ENCODE measurements at places on chromosomes 6 and 20.

DNA sequence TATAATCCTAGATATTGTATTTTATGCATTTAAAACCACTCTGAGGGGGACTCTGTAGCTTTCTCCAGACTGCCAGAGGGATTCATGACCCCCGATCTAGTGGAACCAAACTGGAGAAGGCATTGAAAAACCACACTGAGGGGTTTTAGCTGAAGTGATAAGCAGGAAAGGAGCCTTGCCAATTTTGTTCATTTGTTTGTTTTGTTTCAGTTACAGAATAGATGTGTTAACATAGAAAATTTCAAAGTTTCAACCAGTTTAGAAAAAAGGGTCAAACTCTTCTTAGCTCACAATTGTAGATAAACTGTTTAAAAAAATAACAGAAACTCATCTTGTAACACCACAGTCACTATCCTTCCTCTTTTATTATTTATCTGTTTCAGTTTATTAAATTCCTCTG, 19.8 kb downstream of the TAB2 start:
- DNase-seq, result no peak

DNA sequence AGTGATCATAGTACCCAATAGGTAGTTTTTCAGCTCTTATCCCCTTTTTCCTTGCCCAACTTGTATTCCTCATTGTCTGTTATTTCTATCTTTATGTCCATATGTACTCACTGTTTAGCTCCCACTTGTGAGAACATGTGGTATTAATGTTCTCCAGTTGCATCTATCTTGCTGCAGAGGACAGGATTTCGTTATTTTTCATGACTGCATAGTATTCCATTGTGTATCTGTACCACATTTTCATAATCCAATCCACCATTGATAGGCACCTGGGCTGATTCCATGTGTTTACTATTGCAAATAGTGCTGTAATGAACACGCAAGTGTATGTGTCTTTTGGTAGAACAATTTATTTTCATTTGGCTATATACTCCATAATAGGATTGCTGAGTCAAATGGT, 819.5 kb upstream of the ADGRB3 start:
- DNase-seq, result no peak

DNA sequence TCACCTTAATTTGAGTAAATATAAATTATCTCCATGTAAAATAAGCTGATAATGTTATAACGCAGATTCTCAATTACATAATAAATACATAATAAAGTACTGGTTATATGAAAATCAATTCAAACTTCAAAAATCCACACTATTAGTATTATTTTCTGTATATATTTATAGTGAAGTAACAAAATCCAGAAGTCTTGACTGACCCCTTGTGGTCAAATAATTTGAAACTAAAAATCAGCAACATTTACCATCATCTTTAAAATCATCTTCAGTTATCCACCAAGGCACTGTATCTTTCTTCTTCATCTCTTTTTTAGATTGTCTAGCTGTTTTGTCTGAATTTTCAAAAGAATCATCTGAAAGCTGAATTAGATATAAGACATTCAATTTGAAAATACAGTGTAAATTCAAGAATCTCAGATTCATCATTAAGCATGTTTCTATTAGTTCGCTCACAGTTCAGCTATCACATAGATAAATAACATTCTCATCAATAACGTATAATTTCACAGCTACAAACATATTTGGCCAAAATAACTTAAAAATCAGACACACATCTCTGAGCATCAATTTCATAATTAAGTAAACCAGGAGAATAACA, 6.5 kb downstream of the CEP162 start:
- DNase-seq, result no peak

GRCh38 chr20:34542439-34542838, 16.1 kb upstream of the MAP1LC3A start:
- no peak for DNase-seq

- no peak for DNase-seq
Measured at GRCh38 chr6:15254070-15254975, 8.5 kb downstream of the JARID2 start.

GRCh38 chr6:30127238-30128093, 8.5 kb upstream of the TRIM40 start:
- DNase-seq, result no peak

DNA sequence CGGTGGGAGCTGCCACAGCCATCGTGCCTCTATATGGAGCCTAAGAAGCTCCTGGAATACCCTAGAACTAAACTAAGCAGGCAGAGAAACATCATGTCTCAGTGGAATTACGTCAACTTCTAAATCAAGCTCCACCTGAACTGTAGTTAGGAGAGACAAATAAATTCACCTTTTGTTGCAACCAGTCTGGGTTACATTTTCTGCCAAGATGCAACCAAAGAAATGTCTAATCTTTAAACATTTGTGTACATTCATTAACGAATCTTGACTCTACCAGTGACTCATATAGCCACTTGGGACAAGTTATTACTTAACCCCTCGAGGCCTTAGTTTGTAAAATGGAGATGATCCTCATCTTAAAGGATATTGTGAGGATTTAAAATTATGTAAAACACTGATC, 8.9 kb downstream of the PTPRK start:
- DNase-seq, result no peak

DNA sequence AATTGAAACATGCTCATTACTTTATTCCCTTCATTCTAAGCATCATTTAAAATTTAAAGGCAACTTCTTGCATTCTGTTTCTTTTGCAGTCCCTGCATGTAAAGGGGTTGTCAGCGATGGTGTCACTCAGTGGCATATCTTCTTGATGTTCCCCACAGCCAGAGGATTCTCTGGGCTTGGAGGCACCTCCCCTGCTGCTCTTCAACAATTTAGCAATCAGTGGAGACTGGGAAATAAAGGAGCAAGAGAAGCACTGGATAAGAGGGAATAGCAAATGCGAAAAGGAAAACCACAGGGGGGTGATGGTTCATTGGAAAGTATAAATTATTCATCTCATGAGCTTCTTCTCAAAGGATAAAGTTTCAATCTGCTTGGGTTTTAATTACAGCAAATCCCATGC, 30.7 kb upstream of the MC3R start:
- DNase-seq, result no peak

DNA sequence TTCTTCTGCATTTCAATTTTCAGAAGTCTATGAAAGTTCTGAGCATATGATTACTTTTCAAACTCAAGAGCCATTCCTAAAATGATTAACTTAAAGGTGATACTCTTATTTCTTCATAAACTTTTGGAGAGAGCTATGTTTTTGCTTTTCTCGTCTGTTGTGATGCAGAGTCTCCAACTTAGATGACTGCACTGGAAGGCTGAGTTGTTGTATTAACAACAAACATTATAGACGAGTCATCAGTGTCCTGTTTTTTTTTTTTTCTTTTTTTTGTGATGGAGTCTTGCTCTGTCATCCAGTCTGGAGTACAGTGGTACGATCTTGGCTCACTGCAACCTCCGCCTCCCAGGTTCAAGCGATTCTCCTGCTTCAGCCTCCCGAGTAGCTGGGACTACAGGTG, 101.9 kb downstream of the CD109 start:
- no peak for DNase-seq

DNA sequence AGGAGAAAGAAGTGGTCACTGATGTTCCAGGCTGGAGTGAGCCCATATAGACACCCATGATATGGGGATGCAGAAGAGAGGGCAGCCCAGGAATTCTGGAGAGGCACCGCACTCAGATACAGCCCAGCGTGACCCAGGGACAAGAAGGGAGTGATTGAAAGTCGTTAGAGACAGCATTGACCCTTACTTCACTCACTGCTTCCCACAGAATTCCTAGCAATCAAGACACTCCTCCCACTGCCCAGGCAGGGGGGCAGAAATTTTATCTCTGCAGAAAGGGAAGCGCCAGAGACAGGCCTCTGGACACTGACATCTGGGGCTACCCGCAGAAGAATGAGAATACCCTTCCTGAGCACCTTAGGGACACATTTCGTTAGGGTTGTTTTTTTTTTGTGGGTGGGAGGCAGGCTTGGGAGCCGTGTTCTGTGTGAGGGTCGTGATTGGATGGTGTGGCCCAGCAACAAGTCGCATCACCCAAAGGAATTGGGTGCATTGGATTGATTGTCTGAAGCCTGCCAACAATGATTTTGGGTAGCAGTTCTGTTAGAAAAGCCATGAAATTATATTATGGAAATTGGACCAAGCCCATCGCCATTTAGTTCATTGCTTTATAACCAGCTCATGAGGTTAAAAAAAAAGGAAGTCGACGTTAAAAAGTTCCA, 45.9 kb upstream of the MAP3K4 start:
- DNase-seq, result no peak

DNA sequence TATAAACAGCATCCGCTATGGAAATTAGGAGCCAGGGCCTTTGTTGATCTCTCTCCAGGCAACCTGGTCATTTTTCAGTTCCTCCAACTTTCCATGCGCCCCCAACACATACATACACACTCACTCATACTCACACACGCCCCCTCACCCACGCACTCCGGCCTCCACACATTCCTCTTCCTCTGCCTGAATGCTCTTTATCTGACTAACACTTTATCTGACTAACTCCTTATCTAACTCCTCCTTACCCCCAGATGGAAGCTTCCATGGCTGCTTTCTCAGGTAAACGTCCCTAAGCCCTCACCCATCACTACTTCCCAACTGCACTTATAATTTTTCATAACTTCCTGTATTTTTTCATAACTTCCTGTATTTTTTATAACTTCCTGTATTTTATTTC, 17.4 kb downstream of the CASS4 start:
- DNase-seq, result no peak

GRCh38 chr6:88164061-88164460, 2.1 kb downstream of the CNR1 start:
- no peak for DNase-seq

DNA sequence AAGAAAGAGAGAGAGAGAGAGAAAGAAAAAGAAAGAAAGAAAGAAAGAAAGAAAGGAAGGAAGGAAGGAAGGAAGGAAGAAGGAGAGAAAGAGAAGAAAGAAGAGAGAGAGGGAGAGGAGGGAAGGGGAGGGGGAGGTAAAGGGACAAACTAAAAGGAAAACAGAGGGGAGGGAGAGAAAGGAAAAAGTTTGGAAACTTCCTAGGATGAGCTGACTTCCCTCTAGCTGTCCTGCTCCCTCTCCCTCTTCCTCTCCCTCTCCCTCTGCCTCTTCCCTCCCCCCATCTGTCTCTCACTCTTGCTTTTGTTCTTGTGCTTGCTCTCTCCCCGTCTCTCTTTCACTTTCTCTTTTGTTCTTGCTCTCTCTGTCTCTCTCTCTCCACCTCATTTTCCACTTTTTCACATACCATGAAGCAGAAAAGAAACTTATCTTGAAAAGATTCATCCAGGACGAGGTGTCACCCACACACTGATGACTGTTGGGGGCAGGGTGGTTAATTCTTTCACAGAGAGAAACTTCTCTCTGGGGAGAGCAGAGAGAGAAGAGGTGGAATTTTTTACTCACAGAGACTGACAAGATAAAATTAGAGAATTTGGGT, 56.4 kb upstream of the DUSP22 start:
- DNase-seq, result peak; percentile 24

GRCh38 chr6:90008908-90009501, 114.7 kb downstream of the GJA10 start:
- no peak for DNase-seq

DNA sequence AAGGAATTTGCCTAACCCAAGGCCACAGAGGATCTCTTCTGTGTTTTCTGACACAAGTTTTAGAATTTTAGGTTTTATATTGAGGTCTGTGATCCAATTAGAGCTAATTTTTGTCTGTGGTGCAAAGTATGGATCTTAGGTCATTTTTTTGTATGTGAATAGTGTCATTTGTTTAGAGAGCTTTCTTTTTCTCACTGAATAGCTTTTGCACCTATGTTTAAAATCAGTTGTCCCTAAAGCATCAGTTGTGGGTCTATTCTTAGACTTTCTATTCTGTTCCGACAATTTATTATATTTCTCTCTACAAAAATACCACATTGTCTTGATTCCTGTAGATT, 341 bp upstream of the MCM9 start:
- no peak for DNase-seq

- DNase-seq, result no peak
Measured at GRCh38 chr6:155584006-155584405, 128.4 kb upstream of the NOX3 start.

DNA sequence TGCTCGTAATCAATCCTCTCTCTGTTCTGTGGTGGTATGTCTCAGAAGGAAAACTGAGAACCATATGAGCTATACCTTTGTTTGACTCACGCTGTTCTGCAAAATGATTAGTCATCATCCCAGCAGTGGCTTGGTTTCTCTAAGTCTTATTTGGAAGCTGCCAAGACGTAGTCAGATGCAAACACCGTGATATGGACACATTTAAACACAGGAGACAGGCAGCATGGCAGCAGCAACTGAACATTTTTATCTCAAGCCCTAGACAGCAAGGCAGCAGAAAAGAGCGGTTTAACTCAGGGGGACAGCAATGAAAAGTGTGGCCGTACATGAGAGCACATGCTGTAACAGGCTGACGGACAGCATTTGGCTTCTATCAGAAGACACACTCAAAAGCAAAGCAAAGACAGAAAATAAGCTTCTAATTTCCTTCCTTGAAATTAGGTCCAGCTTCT, 1295.1 kb downstream of the EPHA7 start:
- no peak for DNase-seq

DNA sequence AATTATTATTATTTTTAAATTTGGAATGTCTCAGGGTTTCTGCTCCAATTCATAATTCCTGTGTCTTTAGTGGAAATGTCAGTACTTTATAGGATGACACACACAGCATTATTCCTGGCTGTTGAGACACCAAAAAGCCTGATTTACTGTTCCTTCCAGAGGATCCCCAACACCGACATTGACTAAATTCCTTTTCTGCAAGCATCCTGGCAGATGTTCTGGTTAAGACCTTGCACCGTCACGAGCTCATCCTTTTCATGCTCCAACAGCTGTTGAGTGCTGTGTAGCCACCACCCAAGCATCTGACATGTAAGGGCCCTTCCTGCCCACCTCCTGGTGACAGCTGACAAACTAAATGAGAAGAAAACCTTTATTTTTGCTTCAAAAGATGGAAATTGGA, 284.3 kb upstream of the SULF2 start:
- no peak for DNase-seq

GRCh38 chr6:168206661-168207274, 112.8 kb downstream of the DACT2 start:
- no peak for DNase-seq

- no peak for DNase-seq
Measured at GRCh38 chr6:113782636-113783035, 74.5 kb upstream of the MARCKS start.

DNA sequence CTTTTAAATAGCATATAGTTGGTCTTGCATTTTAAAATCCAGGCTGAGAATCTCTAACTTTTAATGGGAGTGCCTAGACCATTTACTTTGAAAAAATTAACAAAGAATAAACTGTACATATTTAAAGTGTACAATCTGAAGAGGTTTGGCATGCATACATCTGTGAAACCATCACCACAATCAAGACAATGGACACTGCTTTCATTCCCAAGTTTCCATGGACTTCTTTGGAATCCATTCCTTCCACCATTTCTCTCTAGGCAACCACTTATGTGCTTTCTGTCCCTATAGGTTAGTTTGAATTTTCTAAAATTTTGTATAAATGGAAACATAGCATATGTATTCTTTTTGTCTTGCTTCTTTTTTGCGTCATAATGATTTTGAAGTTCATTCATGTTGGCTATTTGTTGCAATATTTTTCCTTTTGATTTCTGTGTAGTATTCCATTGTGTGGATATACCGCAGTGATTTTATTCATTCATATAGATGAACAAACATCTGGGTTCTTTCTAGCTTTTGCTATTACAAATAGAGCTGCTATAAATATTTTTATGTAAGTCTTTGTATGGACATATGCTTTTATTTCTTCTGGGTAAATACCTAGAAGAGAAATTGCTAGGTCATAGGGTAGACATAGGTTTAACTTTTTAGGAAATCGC, 50.9 kb downstream of the NEDD9 start:
- no peak for DNase-seq

Measured in activated CD4-positive, CD25-positive, alpha-beta regulatory T cell (primary cell).